ENCODE measurements at places on chromosomes 2 and 18. TPM values are rescaled to one million over a fixed set of nuclear protein-coding genes. Genes with fewer than 3 reads are reported as not detected.

GRCh38 chr2:162333968-162334367 is 10.0 kb upstream of the GCA start:
- DNase-seq: no peak

DNA sequence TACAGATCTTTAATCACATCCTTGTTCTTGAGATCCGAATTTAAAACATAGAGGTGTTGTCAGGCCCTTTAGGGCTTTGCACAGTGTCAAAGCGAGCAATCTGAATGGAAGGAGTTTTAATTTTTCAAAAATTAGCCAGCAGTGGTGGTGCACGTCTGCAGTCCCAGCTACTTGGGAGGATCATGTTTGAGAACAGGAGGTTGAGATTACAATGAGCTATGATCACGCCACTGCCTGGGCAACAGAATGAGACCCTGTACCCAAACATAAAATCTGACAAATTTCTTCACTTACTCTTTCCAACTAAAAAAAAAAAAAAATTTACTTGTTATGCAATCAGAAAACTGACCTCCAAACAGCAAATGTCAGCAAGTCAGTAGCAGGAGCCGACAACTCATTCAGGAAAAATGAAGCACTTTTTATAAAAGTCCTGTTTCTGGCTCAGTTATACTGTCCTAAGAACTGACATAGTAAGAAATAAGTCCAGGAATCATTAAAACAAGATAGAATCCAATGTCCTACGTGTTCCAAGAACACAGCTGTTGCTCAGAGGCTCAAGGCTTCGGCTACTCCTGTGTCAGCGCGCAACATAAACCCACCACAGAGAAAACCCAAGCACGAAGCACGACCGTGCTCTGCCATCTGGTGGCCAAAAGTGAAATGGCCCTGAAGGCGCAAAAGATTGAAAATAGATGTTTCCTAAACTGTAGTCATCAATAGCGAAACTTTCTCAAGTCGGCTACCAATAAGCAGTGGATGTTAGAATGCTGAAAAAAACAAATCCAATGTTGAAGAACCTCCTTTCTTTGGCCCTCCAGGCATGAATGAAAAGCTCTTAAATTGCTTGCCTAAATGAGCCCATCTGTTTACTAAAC is 138.1 kb downstream of the INO80D start:
- peak; percentile 78 for DNase-seq

SCN9A gene
- 14.0 TPM for total RNA-seq

- DNase-seq: peak; percentile 53
Observed at GRCh38 chr2:159613651-159614285, 2.6 kb downstream of the BAZ2B start.

DNA sequence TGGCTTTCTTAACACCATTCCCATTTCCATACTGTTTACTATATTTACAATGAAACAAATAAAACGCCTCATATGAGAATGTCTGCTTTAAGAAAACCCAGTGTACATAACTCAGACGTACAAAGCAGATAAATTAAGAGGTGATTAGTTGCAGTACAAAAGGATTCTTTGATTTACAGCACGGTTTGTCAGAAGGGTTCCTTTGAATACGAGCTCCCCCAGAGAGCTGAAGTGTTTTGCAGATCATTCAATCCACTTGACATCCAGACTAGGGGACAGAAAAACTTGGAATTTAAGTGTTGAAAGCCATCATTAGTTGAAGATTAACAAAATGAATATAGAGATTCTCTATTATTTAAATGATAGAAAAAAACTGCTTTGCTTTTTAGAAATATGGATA is 72.5 kb downstream of the RAPGEF4 start:
- DNase-seq: no peak

GRCh38 chr2:238638100-238638981 is 209.5 kb upstream of the TWIST2 start:
- DNase-seq: no peak

DNA sequence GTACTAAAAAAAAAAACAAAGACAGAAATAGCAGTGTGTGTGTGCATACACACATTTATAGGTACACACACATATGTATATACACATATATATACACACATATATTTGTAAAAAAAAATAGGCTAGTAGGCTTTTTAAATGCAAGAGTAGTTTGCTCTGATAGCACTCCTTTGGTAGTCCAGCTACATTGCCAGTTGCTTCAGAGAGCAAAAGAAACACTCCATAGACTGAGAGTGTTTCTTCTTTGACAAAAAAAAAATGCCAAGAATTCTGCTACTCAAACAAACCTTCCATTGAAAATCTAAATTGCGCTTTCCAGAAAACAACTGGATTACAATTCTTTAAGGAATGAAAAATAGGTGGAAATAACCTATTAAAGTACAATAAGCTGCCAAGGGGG is 365.9 kb upstream of the GALNT5 start:
- DNase-seq: no peak

TYMS gene
- total RNA-seq: 1.1 TPM

GRCh38 chr18:32548688-32549087 is 78.0 kb upstream of the GAREM1 start:
- no peak for DNase-seq

DNA sequence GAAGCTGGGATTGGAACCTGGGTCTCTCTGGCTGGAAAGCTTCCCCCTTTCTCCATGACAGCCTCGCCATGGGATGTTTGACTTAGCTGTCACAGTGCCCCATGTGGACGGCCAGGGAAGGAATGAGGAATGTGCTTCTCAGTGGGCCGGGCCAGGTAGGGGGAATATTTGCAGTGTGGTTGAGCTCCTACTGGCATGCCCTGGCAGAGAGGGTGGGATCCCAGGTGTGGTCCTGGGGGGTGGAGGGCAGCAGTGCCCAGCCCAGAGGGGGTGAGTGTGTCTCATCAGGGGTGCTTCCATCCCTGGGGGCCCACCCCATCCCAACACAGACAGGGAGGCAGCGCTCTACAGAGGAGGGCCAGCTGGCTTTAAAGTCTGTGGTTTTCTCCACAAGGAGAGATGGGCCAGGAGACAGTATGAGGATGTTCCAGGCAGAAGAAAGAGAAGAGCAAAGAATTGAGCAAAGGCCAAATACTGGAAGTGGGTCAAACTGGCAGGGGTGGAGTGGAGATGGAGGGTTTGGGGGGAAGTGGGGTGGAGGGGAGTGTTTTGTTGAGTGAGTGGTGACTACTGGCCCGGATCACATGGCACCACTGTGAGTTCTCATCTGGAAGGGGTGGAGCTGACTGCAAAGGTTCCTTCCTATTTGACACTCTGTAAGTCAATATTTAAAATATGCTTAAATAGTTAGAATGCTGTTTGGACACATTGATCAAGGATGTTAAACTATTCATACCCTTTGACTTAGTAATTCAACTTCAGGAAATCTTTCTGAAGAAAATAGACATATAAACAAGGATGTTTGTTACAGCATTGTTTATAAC is 94.0 kb downstream of the MYCN start:
- no peak for DNase-seq

DNA sequence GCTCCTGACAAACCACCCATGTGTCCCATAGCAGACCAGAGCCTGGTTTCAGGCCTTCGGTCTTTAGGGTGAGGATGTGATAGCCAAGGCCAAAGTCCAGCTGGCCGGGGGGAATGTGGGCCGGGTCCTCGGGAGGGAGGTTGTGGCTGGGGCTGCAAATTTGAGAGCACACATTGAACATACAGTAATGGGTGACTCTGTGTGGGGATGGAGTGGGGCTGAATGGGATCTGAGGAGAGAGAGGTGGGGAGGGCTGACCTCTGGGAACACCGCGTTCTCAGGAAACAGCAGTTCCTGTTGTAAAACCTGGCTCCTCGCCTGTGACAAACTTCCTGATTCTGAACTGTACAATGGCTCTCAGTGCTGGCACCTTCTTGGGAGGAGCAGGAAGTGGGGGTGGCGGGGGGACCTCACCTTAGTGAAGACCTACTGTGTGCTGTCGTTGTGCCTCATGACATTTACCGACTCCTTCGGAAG is 48.8 kb downstream of the MCFD2 start:
- DNase-seq: no peak

DNA sequence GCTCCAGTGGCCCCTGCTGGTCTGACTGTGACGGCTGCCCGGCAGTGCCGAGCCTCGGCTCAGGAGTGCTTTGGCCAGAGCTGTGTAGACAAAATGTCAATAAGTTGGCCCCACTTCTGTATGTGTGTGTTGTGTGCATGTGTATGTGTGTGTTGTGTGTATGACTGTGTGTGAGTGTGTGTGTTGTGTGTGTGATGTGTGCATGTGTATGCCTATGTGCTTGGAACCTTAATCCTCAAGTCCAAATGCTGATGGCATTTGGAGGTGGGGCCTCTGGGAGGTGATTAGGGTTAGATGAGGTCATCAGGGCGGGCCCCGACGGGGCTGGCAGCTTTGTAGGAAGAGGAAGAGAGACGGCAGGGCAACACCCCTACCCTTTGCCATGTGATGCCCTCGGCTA is 269.0 kb downstream of the DCDC2C start:
- DNase-seq: no peak

GRCh38 chr2:205276116-205276777 is 406.1 kb upstream of the NRP2 start:
- DNase-seq: no peak

- DNase-seq: no peak
Observed at GRCh38 chr2:218877331-218877730, 3.3 kb upstream of the WNT10A start.

DNA sequence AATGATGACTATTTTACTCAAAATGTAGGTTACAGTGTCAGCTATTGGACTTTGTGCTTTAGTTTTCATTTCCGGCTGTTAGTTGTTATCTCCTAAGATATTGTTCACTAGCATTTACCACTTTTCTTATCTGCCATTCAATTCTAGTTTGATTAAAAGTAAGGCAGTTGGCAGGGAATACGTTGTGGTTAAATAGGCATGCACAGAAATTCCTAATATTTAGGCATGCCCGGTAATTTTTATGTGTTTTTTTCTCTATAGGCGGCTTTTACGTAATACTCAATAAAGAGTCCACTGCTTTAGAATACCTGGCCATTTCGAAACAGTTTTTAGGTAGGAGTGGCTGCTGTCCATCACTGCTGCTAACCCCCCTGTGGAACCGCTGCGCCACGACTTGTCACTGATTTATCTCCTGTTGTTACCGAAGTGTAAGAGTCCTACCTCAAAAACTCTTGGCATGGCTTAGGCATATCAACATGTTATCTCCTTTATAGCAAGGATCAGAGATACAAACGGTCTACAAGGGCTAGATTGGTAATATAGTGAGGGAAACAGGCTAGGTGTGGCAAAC is 39.5 kb downstream of the BABAM2 start:
- DNase-seq: no peak

ERBB4 gene
- total RNA-seq: 0.16 TPM

DNA sequence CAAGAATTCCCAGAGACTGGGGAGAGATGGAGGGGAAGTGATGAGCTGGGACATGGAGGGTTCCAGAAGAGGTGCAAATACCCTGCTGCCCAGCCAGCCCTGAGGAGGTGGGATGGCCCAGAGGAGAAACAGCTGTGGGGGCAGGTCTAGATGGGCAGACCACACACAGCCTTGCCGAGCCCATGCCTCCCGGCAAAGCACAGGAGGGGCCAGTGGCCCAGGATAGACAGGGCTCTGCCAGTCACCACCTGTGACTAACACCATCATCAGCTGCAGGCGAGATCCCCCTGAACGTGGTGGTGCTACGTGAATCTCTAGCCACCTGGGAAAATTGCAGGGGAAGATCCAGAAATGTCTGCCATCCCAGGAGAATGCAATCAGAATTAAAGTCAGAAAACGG is 39.4 kb downstream of the SCTR start:
- no peak for DNase-seq

DNA sequence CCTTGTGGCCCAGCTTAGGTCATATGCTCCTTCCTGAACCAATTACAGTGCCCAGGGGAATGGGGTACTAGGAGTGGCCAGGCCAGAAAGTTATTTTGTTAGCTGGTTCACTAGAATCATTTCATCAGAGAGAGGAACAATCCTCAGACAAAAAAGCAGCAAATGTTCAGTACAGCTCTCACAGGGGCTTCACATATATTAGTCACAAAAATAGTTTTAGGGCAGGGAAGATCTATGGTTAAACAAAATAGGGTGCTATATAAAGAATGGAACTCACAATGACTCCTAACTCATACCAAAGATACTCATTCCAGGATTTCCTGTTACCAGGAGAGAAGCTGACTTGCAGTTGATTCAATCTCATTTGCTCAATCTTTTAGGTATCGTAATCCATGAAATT is 71.0 kb downstream of the CWC22 start:
- DNase-seq: peak; percentile 20

C2orf92 gene
- total RNA-seq: 2.0 TPM

GRCh38 chr2:54797307-54797706 is 73.8 kb downstream of the EML6 start:
- no peak for DNase-seq

DNA sequence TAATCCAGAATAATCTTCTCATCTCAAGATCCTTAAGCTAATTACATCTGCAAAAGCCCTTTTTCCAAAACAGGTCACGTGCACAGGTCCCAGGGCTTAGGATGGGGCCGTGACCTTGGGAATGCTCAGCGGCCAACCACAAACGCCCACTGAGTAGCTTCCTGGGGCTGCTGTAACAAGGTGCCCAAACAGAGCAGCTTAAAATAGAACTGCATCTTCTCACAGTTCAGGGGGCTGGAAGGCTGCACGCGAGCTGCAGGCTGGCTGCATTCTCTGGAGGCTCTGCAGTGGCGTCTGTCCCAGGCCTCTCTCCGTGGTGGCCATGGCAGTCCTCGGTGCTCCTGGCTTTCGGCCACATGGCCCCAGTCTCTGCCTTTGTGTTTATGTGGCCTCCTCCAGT is 31.9 kb downstream of the ADI1 start:
- DNase-seq: no peak

GRCh38 chr2:134758633-134759032 is 39.8 kb upstream of the TMEM163 start:
- no peak for DNase-seq

- DNase-seq: peak; percentile 46
Observed at GRCh38 chr2:43387092-43388062, 161.0 kb upstream of the ZFP36L2 start.

MDH1 gene
- 129 TPM for total RNA-seq

DNA sequence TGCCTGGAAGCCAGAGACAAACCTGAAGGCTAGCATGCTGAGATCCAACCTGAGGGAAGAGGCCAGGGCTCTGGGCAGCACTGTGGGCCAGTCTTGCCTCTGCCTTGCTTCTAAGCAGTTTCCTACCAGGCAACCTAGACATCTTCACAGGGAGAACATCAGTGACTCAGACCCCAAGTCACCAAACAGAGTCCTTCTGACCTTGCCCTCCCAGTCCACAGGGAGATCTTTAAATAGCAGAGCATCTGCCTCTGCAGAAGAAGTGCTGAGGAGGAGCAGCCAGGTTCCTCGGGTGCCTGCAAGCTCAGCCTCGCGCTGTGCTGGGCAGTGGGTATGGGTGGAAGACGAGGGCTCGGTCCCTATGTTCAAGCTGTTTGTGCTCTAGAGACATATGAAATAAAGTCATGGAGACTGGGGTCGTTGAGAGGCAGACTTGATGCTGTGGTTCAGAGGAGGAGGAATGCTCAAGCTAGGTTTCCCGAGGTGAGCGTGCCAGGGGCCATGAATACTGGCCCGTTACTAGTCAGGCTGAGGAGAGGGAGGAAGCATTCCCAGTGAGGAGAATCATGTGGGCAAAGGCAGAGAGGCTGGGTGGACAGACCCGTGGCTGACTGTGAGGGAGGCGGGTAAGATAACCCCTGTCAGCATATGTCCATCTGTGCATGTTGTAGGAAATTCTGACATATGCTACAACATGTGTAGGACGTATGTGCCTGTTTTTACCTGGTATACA is 66.5 kb downstream of the BOLA3 start:
- no peak for DNase-seq

MDH1B gene
- 0.81 TPM for total RNA-seq

- no peak for DNase-seq
Observed at GRCh38 chr2:95401480-95401879, 1.0 kb upstream of the FAHD2A start.

- no peak for DNase-seq
Observed at GRCh38 chr18:48200631-48201336, 208.4 kb downstream of the ZBTB7C start.
